A549 treated with AZD2906 at 1 μM for 4 hours (cell line): ENCODE measurements at places on chromosomes 12 and 14. TPM values are rescaled to one million over a fixed set of nuclear protein-coding genes. Genes with fewer than 3 reads are reported as not detected.

GYS2 gene
- total RNA-seq, result 0.09 TPM in 1 of 5 replicates, not detected in the others

MUCL1 gene
- total RNA-seq, result not detected in 5 replicates

PLBD1 gene
- total RNA-seq, result 4.1 to 4.8 TPM (median 4.3 TPM) in 5 replicates

LRRC43 gene
- total RNA-seq, result 0.10 to 0.25 TPM (median 0.17 TPM) in 4 of 5 replicates, not detected in the other

TAS2R42 gene
- not detected in 5 replicates for total RNA-seq

HAL gene
- total RNA-seq, result 0.51 to 0.78 TPM (median 0.54 TPM) in 5 replicates

WNT5B gene
- total RNA-seq, result 2.4 to 3.4 TPM (median 2.6 TPM) in 5 replicates

TRIM9 gene
- total RNA-seq, result 10.8 to 13.5 TPM (median 12.4 TPM) in 5 replicates

TRPV4 gene
- 0.07 to 0.11 TPM (median 0.08 TPM) in 5 replicates for total RNA-seq

SSTR1 gene
- 0.02 to 0.03 TPM (median 0.02 TPM) in 3 of 5 replicates, not detected in the others for total RNA-seq

RNASE3 gene
- total RNA-seq, result not detected in 5 replicates

CCDC196 gene
- total RNA-seq, result not detected in 5 replicates

ATP2A2 gene
- 232 to 280 TPM (median 270 TPM) in 5 replicates for total RNA-seq

RAPGEF3 gene
- 0.52 to 0.63 TPM (median 0.55 TPM) in 5 replicates for total RNA-seq

KRT72 gene
- total RNA-seq, result 0.05 TPM in 1 of 5 replicates, not detected in the others

WNK1 gene
- 77.7 to 109 TPM (median 97.1 TPM) in 5 replicates for total RNA-seq

OR4E2 gene
- not detected in 5 replicates for total RNA-seq

BDKRB1 gene
- total RNA-seq, result 0.25 to 0.62 TPM (median 0.34 TPM) in 5 replicates

TAPBPL gene
- total RNA-seq, result 3.0 to 3.9 TPM (median 3.5 TPM) in 5 replicates

TAS2R7 gene
- not detected in 5 replicates for total RNA-seq
